ENCODE measurements at places on chromosomes 11 and 22. TPM values are rescaled to one million over a fixed set of nuclear protein-coding genes. Genes with fewer than 3 reads are reported as not detected.

DNA sequence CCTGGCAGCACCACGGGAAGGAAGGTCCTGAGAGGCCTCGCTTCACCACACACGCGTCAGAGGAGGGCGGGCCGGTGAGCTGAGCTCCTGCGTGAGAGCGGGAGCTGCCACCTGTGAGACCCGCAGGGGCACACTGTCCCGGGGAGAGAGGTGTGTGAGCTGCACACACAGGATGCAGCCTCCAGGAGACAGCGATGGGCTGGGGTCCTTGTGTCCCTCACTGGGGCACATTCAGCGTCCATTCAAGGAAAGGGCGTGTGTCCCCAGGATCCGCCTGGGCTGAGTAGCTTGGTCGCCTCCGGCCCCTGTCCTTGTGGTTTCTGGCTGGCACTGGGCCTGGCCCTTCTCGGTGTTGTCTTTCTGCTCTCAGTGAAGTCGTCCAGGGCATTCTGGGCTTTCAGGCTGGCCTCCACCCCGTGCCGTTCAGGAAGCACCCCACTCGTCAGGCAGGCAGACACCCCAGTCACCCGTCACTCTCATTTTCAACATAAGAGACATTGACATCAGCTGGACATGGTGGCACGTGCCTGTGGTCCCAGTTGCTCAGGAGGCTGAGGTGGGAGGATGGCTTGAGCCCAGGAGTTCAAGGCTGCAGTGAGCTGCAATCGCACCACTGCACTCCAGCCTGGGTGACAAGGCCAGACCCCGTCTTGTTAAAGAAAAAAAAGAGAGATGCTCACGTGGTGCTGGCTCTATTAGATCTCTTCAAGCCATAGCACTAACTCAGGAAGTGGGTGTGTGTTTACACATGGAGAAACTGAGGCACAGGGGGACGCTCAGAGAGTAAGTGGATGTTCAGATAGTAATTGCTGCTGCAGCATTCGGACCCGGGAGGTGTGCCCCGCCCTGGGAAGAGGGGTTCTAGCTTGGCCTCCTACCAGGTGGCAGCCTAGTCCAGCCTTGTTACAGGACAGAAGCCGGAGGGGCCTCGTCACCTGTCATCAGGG, 1081.6 kb downstream of the BRD1 start:
- H3K27me3 ChIP-seq = no peaks in the 10 kb centered on the region
- no peaks in the 10 kb centered on the region for H3K36me3 ChIP-seq
- no peak overlapping the region for H3K4me3 ChIP-seq
- no peaks in the 10 kb centered on the region for H3K4me1 ChIP-seq
- no peak for DNase-seq

DNA sequence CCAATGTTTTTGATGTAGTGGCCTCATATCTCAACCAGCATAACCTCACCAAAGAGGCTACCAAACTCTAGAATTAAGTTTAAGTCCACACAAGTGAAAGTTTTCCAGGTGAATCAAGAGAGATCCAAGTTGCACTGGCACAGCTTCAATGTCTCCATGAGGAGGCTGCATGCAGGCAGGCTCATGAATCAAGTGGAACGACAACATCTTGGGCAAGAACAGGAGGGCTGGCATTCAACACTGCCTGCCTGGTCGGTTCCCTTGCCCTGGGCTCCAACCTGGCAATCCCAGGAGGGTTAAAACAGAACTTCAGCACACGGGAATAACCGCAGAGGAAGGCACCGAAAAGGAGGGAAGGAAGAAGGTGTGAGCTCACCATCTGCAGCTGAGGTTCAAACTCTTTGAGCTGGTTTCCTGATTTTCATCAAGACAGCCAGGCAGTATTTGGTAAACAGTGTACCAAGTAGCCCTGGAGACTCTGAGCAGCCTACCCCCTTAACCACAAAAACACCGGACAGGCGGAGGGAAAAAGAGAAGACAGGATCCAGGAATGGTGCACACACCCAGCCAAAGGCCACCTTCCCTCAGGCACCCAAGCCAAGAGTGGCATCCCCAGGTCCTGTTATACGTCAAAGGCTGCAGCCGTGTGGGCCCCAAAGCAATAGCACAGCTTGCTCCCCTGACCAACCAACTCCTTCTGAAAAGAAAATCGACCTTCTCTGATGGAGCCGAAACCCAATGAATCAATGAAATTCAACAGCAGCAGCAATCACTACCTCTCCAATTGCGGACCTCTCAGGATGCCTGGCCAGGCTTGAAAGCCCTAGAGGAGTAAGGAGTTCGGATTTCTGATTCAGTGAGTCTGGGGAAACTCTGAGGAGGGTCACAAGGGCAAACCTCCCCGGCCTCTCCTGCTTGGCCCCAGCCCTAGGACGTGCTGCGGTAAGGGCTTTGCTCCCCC, 1.3 kb downstream of the PACSIN2 start:
- no peaks in the 10 kb centered on the region for H3K36me3 ChIP-seq
- peak; percentile 37 for DNase-seq
- peak overlapping the region; percentile 81 for H3K27ac ChIP-seq
- H3K27me3 ChIP-seq = peaks cover 3% of the 10 kb centered on the region
- H3K4me1 ChIP-seq = peaks cover 29% of the 10 kb centered on the region

DNA sequence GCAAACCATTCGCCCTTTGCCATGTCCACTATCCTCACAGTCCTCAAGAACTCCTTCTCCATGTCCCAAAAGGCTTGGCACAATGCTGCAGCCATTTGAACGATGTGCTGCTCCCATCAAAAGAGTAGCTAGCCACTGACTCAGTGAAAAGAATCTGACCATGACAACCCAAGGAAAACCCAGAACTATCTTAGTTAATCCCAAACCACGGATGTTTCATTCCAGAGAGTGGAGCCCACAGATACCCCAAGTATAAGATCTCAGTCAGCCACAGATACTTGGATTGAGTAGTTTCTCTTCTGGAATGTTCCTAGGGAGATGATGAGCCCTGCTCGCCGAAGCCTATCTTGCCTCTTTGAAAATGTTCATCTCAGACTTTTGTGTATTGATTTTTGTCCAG, 176.9 kb downstream of the NAV2 start:
- H3K4me1 ChIP-seq = no peaks in the 10 kb centered on the region
- DNase-seq = no peak
- H3K36me3 ChIP-seq = no peaks in the 10 kb centered on the region

DNA sequence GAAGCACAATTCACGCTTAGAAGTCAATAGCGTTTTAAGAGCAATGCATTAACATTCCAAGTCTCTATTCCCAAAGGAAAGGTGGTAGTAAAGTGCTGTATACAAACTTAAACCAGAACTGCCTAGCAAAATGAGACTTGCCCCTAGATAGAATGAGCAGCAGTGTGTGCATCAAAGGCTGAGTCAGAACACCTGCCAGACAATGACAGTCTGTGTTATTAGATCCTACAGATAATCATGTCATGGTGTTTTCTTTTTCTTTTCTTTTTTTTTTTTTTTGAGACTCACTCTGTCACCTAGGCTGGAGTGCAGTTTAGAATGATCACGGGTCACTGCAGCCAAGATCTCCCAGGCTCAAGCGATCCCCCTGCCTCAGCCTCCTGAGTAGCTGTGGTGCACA, 1.6 kb downstream of the RTCB start:
- H3K27me3 ChIP-seq = peaks cover 3% of the 10 kb centered on the region
- H3K4me1 ChIP-seq = peaks cover 45% of the 10 kb centered on the region
- DNase-seq = no peak
- peak overlapping the region; percentile 95 for H3K4me3 ChIP-seq
- peaks cover 28% of the 10 kb centered on the region for H3K36me3 ChIP-seq

- H3K36me3 ChIP-seq = no peaks in the 10 kb centered on the region
- peaks cover 11% of the 10 kb centered on the region for H3K4me1 ChIP-seq
- peak within 1 kb of the TSS; percentile 69 for H3K27ac ChIP-seq
- peak; percentile 82 for DNase-seq
- peaks cover 16% of the 10 kb centered on the region for H3K27me3 ChIP-seq
Measured at GRCh38 chr22:50481440-50482106, at the start of gene ADM2. ADM2 (plus strand) TSS chr22:50481543; CDS start chr22:50481848, 305 bp downstream.

DNA sequence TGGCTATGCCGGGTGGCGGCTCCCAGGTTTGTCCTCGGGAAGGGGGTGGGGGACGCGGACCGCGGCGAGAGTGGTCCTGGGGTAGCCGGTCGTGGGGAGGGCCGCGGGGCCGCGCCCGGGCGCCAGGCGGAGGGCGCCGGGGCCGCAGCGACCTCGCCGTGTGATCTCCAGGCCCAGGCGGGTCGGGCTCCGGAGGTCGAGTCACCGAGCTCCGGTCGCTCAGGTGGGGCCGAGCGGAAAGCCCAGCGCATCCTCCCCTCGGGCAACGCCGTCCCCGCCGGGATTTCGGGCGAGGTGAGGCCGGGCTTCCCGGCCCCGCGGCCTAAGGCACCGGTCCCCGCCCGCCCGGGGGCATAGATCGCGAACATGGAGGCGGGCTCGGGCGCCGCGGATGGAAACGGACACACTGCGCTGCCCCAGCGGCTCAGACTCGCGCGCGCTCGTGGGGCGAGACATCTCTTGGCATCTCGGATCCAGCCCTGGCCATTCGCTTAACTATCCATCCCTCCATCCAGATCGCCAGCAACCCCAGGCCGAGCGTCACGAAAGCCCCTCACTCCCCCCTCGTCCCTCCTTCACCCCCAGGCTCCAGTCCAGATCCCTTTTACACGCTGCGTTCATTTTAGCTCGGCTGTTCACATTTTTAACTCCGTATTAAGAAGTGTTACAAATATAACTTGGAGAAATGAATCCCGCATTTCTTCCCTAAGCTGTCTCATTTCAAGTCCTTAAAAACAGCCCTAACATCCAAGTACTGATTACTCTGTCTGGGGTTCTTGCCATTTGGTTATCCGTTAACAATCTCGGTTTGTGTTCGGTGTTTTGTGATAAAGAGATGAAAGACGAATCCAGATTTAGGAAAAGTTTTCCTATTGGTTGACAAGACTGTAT, 460 bp downstream of the ZC3H12C start:
- H3K36me3 ChIP-seq = peaks cover 2% of the 10 kb centered on the region
- H3K27me3 ChIP-seq = peaks cover 54% of the 10 kb centered on the region
- no peak overlapping the region for H3K27ac ChIP-seq
- peak overlapping the region; percentile 64 for H3K4me3 ChIP-seq

- H3K4me3 ChIP-seq = no peak overlapping the region
- H3K4me1 ChIP-seq = no peaks in the 10 kb centered on the region
- no peak overlapping the region for H3K27ac ChIP-seq
- H3K36me3 ChIP-seq = no peaks in the 10 kb centered on the region
- peaks cover 35% of the 10 kb centered on the region for H3K27me3 ChIP-seq
Measured at GRCh38 chr11:94111660-94112059, 17.0 kb upstream of the PANX1 start.

DNA sequence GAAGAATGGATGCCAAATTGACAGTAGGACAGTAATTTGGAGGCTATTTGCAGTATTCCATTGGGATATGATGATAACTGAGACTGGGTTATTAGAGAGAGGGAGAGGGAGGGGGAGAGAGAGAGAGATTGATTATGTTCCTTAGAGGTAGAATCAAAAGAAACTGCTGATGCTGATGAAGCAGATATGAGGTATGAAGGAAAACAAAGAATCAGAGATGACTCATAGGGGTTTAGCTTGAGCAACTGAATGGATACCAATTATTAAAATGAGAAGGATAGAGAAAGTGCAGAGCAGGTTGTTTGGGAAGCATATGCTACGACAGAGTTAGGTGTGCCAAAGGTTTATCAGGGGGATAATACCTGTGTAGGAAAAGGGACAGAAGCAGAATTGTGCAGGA, 12.8 kb upstream of the NUCB2 start:
- DNase-seq = no peak

GRCh38 chr11:117502015-117502778, 174.5 kb downstream of the CEP164 start:
- H3K4me1 ChIP-seq = no peaks in the 10 kb centered on the region
- no peak overlapping the region for H3K27ac ChIP-seq
- H3K4me3 ChIP-seq = no peak overlapping the region
- H3K27me3 ChIP-seq = peaks cover 2% of the 10 kb centered on the region

GRCh38 chr11:79807506-79807905, 366.7 kb upstream of the TENM4 start:
- H3K27ac ChIP-seq = no peak overlapping the region
- DNase-seq = no peak
- H3K27me3 ChIP-seq = no peaks in the 10 kb centered on the region
- no peaks in the 10 kb centered on the region for H3K4me1 ChIP-seq

DNA sequence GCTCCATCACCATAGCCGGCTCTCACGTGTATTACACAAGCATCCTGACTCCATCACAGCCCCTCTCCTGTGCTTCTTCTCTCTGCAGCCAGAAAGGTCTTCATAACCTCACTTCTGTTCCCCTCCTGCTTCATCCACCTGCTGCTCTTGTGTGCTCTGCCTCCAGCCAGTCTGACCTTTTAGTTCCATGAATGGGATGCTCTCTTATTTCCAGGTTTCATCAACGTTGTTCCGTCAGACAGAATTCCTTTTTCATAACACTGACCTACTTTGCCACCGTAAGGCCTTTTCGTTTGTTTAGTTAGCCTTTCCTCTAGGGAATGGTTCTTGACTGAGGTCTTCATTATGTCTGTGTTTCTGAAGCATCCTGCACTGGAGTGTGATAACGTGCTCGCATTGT, 18.8 kb downstream of the GRAMD1B start:
- peaks cover 33% of the 10 kb centered on the region for H3K36me3 ChIP-seq
- no peak overlapping the region for H3K4me3 ChIP-seq
- no peak overlapping the region for H3K27ac ChIP-seq
- H3K27me3 ChIP-seq = no peaks in the 10 kb centered on the region

DNA sequence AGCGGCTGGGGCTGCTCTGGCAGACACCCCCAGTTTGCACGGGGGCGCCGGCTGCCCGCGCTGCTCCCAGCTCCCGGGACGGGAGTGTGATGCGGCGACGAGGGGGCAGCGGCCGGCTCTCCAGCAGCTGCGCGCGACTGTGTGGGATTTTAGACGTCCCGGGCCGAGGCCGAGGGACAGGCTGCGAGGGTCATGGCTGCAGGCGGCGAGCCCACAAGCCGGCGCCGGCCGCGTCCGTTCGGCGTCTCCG, 159 bp downstream of the FZD4 start:
- peaks cover 60% of the 10 kb centered on the region for H3K27me3 ChIP-seq
- H3K4me3 ChIP-seq = no peak overlapping the region
- no peaks in the 10 kb centered on the region for H3K36me3 ChIP-seq
- no peak for DNase-seq
- H3K4me1 ChIP-seq = peaks cover 8% of the 10 kb centered on the region

GRCh38 chr22:27088026-27088425, 430.6 kb downstream of the MIAT start:
- no peak overlapping the region for H3K4me3 ChIP-seq
- peaks cover 13% of the 10 kb centered on the region for H3K27me3 ChIP-seq
- DNase-seq = no peak
- H3K27ac ChIP-seq = no peak overlapping the region
- H3K4me1 ChIP-seq = no peaks in the 10 kb centered on the region
- H3K36me3 ChIP-seq = no peaks in the 10 kb centered on the region

- H3K27me3 ChIP-seq = no peaks in the 10 kb centered on the region
- H3K36me3 ChIP-seq = no peaks in the 10 kb centered on the region
Measured at GRCh38 chr11:16365581-16366228, 9.4 kb upstream of the SOX6 start.

The GAB4 gene
- total RNA-seq = not detected

The PDGFD gene
- 0.39 TPM for total RNA-seq

The TEX12 gene
- total RNA-seq = 0.40 TPM

The TAGLN gene
- total RNA-seq = 6.2 TPM

The MS4A4E gene
- not detected for total RNA-seq

The MS4A12 gene
- total RNA-seq = not detected

The SPTBN2 gene
- 1.3 TPM for total RNA-seq

The CTNND1 gene
- total RNA-seq = 11.2 TPM

The IFITM2 gene
- 1,949 TPM for total RNA-seq

Measured in activated naive CD8-positive, alpha-beta T cell treated with anti-CD3 and anti-CD28 coated beads, Interleukin-2, amount 10 ng/mL, durations not matched to agents 7 days and 5 days (primary cell).